ENCODE measurements at places on chromosomes 13 and 19.

GRCh38 chr19:15438577-15438976 lies 11.2 kb downstream of the WIZ start:
- H3K27me3 ChIP-seq, result no peaks in the 10 kb centered on the region
- DNase-seq, result no peak
- peaks cover 12% of the 10 kb centered on the region for H3K4me1 ChIP-seq
- peaks cover 2% of the 10 kb centered on the region for H3K36me3 ChIP-seq

- peaks cover 4% of the 10 kb centered on the region for H3K36me3 ChIP-seq
- H3K4me3 ChIP-seq, result peak overlapping the region; percentile 87
- peak overlapping the region; percentile 85 for H3K27ac ChIP-seq
- H3K27me3 ChIP-seq, result peaks cover 4% of the 10 kb centered on the region
- peaks cover 42% of the 10 kb centered on the region for H3K4me1 ChIP-seq
These were observed 4.9 kb downstream of the LIPE start for GRCh38 chr19:42422092-42422900.

- H3K4me3 ChIP-seq, result no peak overlapping the region
- no peak overlapping the region for H3K27ac ChIP-seq
- H3K27me3 ChIP-seq, result no peaks in the 10 kb centered on the region
- no peaks in the 10 kb centered on the region for H3K36me3 ChIP-seq
These were observed 344.4 kb upstream of the PCDH9 start for GRCh38 chr13:67574320-67575233.

DNA sequence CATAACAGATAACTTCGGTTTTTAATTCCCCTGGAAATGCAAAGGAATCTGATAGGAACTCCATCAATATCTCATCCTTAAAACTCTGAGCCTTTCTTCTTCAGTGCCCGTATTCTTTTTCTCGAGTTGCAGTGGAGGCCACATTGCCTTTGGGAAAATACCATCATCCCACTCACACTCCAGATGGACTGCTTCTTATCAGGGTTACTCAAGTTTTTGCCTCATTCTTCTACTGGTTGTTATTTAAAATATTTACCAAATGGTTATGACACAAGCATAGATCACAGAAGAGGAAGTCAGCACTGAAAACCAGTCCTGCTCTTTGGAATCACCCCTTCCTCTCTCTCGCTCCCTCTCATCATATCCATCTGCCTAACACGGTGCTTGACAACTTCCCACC lies 1020.5 kb upstream of the SLC10A2 start:
- no peak overlapping the region for H3K27ac ChIP-seq
- H3K27me3 ChIP-seq, result no peaks in the 10 kb centered on the region

- no peak overlapping the region for H3K4me3 ChIP-seq
- DNase-seq, result no peak
- H3K27me3 ChIP-seq, result no peaks in the 10 kb centered on the region
- no peak overlapping the region for H3K27ac ChIP-seq
These were observed 20.6 kb upstream of the TNFSF11 start for GRCh38 chr13:42553098-42554046.

DNA sequence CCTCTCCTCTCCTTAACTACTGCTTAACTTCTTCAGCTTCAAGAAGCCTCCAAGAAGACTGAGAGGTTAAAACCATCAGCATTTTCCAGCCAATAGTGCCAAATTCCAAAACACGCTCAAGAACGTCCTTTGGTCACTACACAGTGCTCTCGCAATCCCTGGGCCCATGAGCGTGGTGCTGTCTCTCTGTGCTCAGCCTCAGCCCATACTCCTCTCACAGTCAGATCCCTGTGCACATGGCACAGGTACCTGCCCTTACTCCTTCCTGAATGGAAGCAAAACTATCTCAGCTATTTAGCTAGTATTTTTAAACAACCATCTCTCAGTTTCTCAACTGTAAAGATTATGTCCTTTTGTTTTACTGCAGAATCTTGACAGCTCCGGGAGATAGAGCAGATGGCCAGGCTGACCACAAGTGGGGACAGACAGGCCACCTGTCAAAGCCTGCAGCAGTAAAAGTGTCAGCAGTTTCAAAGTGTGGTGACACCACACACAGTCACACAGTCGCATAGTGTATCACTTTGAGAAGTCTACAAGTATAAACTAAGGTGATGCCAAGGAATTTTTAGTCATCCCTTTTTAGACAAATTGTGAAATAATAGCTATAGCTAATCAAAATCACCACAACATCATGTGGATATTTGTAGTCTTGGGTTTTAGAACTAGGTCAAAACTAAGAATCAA lies 35.7 kb downstream of the DZIP1 start:
- DNase-seq, result no peak
- H3K27ac ChIP-seq, result no peak overlapping the region
- H3K27me3 ChIP-seq, result peaks cover 7% of the 10 kb centered on the region
- H3K4me3 ChIP-seq, result no peak overlapping the region
- H3K4me1 ChIP-seq, result no peaks in the 10 kb centered on the region

DNA sequence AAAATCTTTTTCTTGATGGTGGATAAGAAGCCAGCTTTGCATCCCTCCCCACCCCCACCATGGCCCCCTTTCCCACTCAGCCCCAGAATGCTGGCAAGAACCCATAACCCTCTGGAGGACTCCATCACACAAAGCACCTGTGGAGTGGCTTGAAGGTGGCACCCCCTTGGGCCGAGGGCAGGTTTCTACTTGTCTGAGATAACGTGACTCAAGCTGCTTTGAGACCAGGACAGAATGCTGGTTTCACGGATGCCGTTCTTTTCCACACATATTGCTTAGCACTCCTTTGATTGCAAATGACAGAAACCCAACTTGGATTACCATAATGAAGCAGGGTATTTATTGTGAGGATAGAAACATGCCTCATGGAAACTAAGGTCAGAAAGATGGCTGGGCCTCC lies 82.2 kb downstream of the LACC1 start:
- no peak overlapping the region for H3K4me3 ChIP-seq
- H3K36me3 ChIP-seq, result no peaks in the 10 kb centered on the region
- no peaks in the 10 kb centered on the region for H3K4me1 ChIP-seq
- no peak overlapping the region for H3K27ac ChIP-seq
- peaks cover 3% of the 10 kb centered on the region for H3K27me3 ChIP-seq
- no peak for DNase-seq

- H3K27me3 ChIP-seq, result peaks cover 10% of the 10 kb centered on the region
- DNase-seq, result no peak
- H3K27ac ChIP-seq, result no peak overlapping the region
- no peak overlapping the region for H3K4me3 ChIP-seq
These were observed 515.8 kb downstream of the KLF12 start for GRCh38 chr13:73618275-73618865.

- H3K27ac ChIP-seq, result no peak overlapping the region
- H3K4me1 ChIP-seq, result no peaks in the 10 kb centered on the region
- no peak for DNase-seq
- no peaks in the 10 kb centered on the region for H3K36me3 ChIP-seq
- H3K27me3 ChIP-seq, result peaks cover 24% of the 10 kb centered on the region
- H3K4me3 ChIP-seq, result no peak overlapping the region
These were observed 6.6 kb upstream of the CEBPG start for GRCh38 chr19:33366897-33367296.

DNA sequence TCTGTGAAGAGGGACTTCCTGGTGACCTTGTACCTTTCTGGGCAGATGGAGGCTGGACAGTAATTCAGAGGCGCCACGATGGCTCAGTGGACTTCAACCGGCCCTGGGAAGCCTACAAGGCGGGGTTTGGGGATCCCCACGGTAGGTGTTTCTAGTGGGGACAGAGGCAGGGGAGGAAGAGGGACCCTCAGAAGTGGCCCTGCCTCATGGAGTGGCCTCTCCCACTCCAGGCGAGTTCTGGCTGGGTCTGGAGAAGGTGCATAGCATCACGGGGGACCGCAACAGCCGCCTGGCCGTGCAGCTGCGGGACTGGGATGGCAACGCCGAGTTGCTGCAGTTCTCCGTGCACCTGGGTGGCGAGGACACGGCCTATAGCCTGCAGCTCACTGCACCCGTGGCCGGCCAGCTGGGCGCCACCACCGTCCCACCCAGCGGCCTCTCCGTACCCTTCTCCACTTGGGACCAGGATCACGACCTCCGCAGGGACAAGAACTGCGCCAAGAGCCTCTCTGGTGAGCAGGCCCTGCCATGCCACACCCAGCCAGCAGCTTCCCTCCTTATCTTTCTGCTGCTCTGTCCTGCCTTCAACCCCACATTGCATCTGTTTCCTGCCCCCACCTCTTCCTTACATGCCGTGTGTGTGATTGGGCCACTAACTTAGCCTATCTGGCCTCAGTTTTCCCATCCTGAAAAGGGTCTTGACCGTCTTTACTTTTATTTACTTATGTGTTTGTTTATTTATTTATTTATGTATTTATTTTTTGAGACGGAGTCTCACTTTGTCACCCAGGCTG lies 7.3 kb downstream of the ANGPTL4 start:
- no peak overlapping the region for H3K27ac ChIP-seq
- H3K27me3 ChIP-seq, result peaks cover 15% of the 10 kb centered on the region
- no peaks in the 10 kb centered on the region for H3K4me1 ChIP-seq
- no peaks in the 10 kb centered on the region for H3K36me3 ChIP-seq

DNA sequence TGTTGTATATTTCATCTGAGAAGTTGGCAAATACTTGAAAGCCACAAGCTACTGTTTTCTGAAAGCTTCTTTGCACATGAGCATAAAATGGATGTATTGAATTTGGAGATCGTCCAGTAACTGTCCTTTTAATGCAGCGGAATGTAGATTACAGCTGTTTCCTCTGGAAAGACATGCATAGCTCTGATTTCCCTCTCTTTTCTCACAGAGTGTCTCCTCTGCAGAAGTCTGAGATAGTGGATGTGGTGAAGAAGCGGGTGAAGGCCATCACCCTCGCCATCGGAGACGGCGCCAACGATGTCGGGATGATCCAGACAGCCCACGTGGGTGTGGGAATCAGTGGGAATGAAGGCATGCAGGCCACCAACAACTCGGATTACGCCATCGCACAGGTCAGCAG lies 283.0 kb downstream of the SHISA2 start:
- peaks cover 4% of the 10 kb centered on the region for H3K4me1 ChIP-seq
- H3K27me3 ChIP-seq, result no peaks in the 10 kb centered on the region
- DNase-seq, result no peak
- H3K27ac ChIP-seq, result no peak overlapping the region
- peaks cover 3% of the 10 kb centered on the region for H3K36me3 ChIP-seq

GRCh38 chr13:28734906-28735305 lies 16.1 kb upstream of the SLC46A3 start:
- H3K27ac ChIP-seq, result no peak overlapping the region
- H3K4me1 ChIP-seq, result no peaks in the 10 kb centered on the region
- H3K36me3 ChIP-seq, result no peaks in the 10 kb centered on the region
- H3K4me3 ChIP-seq, result no peak overlapping the region
- H3K27me3 ChIP-seq, result peaks cover under 1% of the 10 kb centered on the region

Measured in activated CD4-positive, alpha-beta memory T cell treated with anti-CD3 and anti-CD28 coated beads, Interleukin-2, amount 10 ng/mL, durations not matched to agents 7 days and 5 days (primary cell).